CD4-positive, CD25-positive, alpha-beta regulatory T cell (primary cell): ENCODE measurements at places on chromosomes 12 and 14.

DNA sequence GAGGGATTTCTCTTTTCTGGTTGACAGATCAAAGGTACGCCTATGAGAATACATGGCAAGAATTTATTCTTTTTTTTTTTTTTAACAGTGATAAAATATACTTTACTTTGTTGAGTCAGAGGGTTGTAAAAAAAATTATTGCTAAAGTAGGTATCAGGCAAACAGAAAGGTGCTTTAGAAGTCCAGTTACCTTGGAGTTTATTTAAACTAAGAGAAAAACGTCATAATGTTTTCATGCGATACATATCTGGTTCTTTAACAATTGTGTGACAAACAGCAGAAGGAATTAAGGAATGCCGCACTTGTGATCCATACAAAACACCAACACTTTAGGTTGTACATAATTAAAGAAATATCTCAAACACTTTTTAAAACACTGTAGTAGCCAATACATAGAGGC, 94.2 kb downstream of the BORCS5 start:
- no peak for DNase-seq

DNA sequence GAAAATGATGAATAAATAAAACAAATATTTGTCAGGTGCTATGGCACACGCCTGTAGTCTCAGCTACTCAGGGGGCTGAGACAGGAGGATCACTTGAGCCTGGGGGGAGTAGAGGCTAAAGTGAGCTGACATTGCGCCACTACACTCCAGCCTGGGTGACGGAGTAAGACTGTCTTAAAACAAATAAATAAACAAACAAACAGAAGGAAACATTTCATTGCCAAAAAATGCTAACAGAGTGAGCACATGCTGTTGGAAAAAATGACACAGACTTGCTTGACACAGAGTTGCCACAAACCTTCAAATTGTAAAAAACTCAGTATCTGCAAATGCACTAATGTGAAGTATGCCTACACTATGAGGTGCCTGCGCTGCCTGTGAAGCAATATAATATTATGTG, 50.8 kb upstream of the AP4S1 start:
- DNase-seq: no peak

DNA sequence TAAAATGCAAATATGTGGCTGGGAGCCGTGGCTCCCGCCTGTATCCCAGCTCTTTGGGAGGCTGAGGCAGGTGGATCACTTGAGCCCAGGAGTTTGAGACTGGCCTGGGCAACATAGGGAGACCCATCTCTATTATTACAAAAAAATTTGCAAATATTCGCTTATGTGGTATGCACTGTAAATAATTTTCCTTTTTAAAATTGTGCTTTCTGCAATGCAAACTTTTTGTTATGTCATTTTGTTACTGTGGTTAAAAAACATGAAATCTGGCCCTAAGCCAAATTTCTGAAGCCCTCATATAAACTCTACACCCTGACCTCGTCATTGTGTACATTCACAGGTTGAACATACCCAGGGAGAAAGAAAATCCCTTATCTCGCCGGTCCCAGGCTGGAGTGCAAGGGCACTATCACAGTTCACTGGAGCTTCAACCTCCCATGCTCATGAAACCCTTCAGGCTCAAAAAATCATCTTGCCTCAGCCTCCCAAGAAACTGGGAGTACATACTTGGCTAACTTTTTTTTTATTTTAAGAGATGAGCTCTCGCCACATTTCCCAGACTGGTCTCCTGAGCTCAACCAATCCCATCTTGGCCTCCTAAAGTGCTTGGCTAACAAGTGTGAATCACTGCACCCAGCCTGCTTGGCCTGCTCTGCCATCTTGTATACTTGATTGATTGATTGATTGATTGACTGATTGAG, 24.7 kb downstream of the TRAPPC6B start:
- no peak for DNase-seq

GRCh38 chr12:78308701-78309100, 478.0 kb downstream of the NAV3 start:
- DNase-seq: no peak
